ENCODE measurements at places on chromosomes 6 and 20.

DNA sequence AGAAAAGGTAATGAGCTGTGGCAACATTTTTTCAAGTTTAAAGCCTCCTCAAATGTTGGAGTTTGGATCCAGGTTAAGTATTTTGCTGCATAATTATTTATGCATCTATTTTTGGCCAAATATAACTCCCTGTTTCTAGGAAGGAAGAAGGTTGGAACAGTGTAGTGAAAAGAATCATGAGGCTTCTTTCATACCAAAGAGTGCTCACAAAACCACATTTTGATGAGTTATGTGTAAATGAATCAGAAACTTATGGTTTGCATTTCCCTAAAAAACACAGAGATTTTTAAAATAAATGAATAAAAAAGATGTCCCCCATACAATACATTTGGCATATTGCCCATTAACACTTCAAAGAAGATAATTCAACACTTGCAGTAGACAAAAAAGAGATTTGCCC lies 246.9 kb upstream of the PRDM1 start:
- DNase-seq, result no peak

- DNase-seq, result no peak
These were observed 131.6 kb downstream of the UTRN start for GRCh38 chr6:144416773-144417172.

- DNase-seq, result no peak
These were observed 20.3 kb upstream of the DYNLRB1 start for GRCh38 chr20:34495916-34496315.

DNA sequence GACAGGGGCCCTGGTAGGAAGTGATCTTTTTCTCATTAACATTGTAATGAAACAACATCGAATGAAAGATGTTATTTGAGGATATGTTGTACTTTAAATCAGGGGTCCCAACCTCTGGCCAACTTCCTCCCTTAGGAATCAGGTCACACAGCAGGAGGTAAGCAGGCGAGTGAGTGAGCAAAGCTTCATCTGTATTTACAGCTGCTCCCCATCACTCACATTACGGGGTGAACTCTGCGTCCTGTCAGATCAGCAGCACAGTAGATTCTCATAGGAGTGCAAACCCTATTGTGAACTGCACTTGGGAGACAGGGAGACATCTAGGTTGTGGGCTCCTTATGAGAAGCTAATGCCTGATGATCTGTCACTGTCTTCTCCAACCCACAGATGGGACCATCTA lies 19.9 kb downstream of the EPM2A start:
- no peak for DNase-seq

DNA sequence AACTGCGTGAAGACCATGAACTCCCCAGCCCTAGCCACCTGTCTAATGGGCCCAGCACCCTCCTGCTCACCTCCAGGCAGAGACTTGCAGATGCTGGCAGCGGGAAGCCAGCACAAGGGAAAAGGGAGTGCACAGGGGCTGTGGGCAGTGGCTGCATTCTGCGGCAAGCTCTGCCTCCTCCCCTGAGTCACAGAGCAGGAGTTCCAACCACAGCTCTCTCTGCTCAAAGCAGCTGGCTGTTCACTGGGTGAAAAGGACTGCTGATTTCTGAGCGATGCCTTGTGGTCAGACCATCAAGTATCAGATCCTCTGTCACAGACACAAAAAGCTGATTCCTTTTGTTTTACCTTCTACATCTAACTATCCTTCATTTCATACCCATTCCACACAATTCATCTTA lies 10.5 kb downstream of the NKX2-2 start:
- no peak for DNase-seq

GRCh38 chr6:4533576-4533975 lies 242.6 kb upstream of the CDYL start:
- DNase-seq, result no peak

DNA sequence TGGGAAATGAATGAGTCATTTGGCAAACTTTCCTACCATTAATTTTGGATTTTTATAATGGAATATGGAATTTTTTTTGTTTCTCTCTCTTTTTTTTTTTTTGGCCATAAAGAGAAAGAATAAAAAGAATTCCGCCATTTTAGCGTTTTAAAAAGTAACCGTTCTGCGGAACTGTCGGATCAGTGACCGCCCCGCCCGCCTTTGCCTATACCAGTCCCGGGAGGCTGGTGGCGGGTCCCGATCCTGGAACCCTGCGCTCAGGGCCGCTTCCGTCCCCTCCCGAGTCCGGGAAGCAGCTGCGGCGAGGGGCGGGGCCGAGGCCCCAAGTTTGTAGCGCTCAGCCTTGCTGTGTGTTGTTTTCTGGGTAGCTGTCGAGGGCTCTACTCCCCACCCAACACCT lies 609 bp downstream of the L3MBTL1 start:
- DNase-seq, result no peak

DNA sequence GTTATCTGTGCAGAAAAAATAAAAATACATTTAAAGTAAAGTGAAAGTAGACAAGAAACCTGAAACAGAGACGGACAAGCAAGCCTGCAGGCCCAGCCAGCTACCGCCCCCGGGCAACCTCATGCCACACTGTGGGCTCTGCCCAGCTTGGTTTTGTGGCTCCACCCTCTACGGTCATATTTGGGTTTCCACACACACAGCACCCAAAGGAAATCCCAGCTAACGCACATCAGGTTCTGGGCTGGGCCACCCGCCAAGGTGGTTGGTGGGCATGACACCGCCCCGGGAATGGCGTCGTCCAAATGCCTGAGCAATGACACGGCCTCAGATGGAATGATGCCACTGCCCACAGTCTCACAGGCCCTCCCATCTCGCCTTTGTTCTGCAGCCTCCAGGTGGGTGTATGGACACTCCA lies 22.9 kb downstream of the FAM110A start:
- DNase-seq, result peak; percentile 99

- DNase-seq, result no peak
These were observed 131.7 kb downstream of the GPX5 start for GRCh38 chr6:28657381-28657768.

DNA sequence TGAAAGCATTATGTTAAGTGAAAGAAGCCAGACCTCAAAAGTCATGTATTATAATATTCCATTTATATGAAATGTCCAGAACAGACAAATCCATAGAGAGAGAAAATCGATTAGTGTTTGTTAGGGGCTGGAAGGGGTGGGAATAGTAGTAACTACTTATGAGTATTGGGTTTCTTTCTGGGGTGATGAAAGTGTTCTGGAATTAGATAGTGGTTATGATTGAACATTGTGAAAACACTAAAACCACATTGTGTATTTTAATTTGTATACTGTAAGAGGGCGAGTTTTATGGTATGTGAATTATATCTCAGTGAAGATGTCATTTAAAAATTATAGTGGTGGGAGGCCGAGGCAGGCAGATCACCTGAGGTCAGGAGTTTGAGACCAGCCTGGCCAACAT lies 52.0 kb upstream of the KIF13A start:
- DNase-seq, result no peak

- no peak for DNase-seq
These were observed 2.0 kb upstream of the TAF4 start for GRCh38 chr20:62067547-62068260.

DNA sequence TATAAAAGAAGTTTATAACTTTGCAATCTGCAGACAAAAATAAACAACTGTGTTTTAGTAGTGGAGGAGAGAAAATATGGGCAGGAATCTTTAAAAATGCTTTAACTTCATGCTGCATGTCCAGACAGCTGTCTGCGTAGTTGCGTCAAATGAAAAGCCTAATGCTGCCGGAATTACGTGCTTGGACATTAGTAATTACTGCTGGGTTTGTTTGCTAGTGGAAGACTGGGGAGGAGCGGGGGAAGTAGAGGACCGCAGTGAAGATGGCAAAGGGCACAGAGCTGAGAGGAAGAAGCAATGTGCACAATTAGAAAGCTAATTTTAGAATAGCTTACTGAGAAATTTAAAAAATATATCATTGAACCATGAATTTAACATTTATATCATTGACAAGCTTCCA lies 2.4 kb downstream of the SNAP25 start:
- no peak for DNase-seq

- peak; percentile 86 for DNase-seq
These were observed 14.7 kb downstream of the KLHL32 start for GRCh38 chr6:96939007-96939805.

DNA sequence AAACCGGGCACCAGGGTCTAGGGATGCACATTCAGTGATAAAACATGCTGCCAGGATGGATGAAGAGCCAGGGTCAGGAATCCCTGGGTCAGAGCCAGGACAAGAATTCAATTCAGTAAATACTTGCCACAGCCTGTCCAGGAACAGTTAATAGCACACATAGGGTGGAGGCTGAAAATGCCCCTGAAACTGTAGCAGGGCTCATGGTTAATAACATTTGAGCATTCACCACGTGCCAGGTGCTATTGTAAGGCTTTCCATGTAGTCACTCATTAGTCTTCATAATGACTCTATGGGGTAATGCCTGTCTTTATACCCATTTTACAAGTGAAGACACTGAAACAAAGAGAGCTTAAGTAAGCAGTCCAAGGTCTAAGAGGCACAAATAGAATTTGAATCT lies 296.3 kb downstream of the LRFN2 start:
- no peak for DNase-seq

DNA sequence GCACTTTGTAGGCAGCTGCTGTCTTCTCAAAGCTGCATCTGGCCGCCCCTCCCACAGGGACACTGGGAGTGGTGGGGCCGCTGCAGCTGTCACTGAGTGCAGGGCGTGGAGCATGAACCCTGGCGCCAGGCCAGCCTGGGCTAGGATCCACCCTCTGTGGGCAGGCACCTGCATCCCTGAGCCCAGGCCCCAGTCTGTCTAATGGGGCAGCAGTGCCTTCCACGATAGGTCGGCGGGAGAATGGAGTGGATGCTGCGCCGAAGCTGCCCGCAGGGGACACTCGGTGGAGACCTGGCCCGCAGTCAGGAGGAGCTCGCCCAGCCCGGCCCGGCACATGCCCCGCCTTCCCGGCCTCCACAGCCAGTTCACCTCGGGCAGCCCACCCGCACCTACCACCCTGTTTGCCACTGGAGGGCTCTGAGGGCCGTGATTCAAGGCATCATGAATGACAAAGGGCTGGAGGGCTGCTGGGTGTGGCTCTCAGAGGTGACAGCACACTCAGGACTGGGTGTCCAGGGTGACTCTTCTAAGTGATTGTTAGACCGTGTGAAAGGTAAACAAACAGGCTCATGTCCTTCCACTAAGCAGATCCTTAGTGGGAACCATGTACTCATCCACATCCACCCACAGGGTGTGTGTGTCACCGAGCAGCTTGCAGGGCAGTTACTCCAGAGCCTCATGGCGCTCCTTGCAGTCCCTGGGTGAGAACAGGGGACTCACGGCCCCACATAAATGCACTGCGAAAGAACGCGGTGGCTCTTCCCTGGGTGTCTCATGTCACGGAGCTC lies 133.9 kb downstream of the AGPAT4 start:
- peak; percentile 36 for DNase-seq

DNA sequence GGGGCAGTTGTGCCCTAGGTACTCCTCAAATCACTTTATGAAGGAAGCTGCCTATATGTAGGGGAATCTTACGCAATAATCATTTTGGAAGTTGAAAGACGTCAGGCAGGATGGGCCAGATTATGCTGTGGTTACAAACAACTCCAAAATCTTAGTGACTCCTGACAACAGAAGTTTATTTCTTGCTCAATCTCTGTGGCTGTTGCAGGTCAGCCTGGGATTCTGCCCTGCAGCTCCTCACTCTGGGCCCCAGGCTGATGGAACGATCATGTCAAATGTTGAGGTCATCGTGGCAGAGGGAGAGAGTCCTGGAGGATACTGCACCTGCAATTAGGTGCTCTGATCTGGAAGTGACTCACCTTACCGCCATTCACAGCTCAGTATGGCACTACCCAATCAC lies 88.4 kb downstream of the ZDHHC14 start:
- peak; percentile 27 for DNase-seq

- no peak for DNase-seq
These were observed 12.5 kb downstream of the ERMARD start for GRCh38 chr6:169763881-169764280.

GRCh38 chr6:37520926-37521325 lies 21.2 kb upstream of the CCDC167 start:
- DNase-seq, result no peak

DNA sequence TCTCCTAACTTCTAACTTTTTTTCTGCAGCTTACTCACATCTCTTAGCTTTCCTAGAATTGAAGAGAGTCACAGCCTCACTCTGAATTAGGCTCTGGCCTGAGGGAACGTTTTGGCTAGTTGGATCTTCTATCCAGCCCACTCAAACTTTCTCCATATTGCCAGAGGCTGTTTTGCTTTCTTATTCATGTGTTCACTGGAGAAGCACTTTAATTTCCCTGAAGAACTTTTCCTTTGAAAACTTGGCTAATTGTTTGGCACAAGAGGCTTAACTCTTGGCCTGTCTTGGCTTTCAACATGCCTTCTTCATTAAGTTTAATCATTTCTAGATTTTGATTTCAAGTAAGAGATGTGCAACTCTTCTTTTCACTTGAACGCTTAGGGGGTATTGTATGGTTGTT lies 138.2 kb upstream of the PLCB4 start:
- DNase-seq, result no peak

DNA sequence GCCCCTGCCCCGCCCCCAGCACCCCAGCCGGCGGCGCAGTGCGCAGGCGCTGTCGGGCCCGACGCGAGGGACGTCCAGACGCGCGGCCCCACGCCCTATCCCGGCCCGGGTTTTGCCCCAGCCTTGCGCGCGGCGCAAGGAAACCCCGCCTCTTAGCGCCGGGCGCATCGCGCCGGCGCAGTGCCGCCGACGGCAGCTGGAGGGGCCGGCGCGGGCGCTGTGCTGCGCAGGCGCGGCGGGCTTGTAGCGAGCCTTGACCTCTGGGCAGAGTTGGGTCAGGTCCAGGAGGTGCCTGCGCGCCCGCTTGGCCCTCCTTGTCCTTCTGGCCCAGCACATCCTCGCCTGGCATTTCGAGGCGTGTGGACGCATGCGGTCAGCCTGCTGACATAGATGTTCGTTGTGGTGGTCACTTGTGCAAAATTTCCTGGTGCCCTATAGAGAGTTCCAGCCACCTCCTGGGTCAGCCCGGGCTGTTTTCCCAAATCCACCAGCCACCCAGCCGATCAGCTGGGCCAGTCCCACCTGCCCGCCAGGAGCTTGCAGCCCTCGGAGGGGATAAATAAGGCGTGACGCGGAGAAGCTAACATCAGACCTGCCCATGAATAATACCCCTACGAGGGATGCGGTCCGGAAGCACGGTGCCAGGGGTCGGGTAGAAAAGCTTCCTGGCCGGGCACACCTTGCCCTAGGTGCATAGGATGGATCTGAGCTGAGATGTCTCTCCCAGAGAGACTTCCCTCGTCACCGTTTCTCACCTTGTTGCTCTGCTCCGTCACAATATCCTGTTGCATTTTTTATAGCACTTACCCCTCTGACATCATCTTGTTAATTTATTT lies 428 bp upstream of the PRELID3B start:
- peak; percentile 92 for DNase-seq

GRCh38 chr20:58330687-58331086 lies 21.2 kb downstream of the RAB22A start:
- DNase-seq, result no peak
